Uterus (tissue), 4 donors: ENCODE measurements at places on chromosomes 11 and 22. TPM values are rescaled to one million over a fixed set of nuclear protein-coding genes. Genes with fewer than 3 reads are reported as not detected.

DNA sequence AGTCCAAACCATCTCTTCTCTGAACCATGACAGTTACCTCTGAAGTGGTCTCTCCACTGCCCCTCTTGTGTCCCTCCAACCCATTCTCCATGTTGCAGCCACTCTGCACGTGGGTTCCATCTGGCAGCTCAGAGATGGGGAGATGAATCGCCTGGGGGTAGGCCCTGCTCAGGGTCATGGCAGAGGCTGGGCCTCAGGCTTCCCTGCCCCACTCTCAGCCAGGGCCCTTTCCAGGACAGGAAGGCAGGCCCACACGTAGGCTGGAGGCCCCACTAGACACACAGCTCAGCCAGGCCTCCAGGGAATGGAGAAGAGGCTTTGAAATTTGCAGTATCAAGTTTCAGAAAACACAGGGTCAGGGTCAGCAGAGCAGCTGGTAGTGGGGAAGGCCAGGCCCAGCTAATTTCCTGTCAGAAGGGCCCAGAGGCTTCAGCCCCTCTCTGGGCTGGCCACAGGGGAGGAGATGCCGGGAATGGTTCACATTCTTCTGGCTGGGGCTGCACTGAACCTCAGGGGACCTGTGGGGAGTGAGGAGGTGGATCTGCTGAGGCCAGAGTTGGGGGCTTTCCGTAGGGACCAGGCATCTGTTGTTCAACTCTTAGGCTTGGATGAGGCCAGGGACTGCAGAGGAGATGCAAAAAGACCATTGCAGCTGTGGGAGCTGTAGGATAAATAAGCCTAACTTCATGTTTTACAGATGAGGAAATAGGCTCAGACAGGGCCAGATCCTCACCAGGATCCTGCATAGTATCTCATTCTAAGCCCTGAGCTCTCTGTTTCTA lies 101.6 kb downstream of the SWAP70 start:
- H3K4me3 ChIP-seq, result no peak overlapping the region
- H3K4me1 ChIP-seq, result no peaks in the 10 kb centered on the region
- no peaks in the 10 kb centered on the region for H3K27me3 ChIP-seq
- no peaks in the 10 kb centered on the region for H3K36me3 ChIP-seq
- peak overlapping the region; percentile 67 for H3K27ac ChIP-seq

OR5T1 gene
- not detected for total RNA-seq

DNA sequence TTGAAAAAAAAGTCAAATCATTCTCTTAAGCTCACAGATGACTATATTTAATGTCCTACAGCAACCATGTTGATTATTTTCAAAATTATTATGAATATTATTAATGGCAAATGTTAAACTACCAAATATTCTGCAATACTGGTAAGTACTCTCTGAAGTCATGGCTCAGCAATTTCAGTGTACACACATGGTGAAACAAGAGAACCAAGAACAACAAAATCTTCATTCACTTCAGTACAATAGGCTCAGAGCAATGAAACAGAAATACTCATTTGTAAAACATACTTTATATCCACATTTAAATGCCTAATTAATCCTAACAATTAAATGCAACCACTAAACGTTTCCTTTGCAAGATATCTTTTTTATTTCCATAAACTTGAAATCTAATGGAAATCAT lies 347.2 kb downstream of the TTC28 start:
- no peaks in the 10 kb centered on the region for H3K36me3 ChIP-seq
- no peak for DNase-seq
- H3K4me3 ChIP-seq, result no peak overlapping the region
- no peak overlapping the region for H3K27ac ChIP-seq
- no peaks in the 10 kb centered on the region for H3K4me1 ChIP-seq

GRCh38 chr22:42227435-42227834 lies 43.0 kb downstream of the TCF20 start:
- no peaks in the 10 kb centered on the region for H3K27me3 ChIP-seq
- no peak for DNase-seq
- H3K4me3 ChIP-seq, result no peak overlapping the region
- H3K36me3 ChIP-seq, result no peaks in the 10 kb centered on the region
- no peak overlapping the region for H3K27ac ChIP-seq

GRM5 gene
- not detected for total RNA-seq

GRCh38 chr11:112453601-112454577 lies 193.2 kb upstream of the PLET1 start:
- no peaks in the 10 kb centered on the region for H3K36me3 ChIP-seq
- DNase-seq, result no peak
- H3K27me3 ChIP-seq, result no peaks in the 10 kb centered on the region
- no peak overlapping the region for H3K27ac ChIP-seq

- H3K4me3 ChIP-seq, result no peak overlapping the region
- H3K27me3 ChIP-seq, result no peaks in the 10 kb centered on the region
- H3K36me3 ChIP-seq, result no peaks in the 10 kb centered on the region
- no peaks in the 10 kb centered on the region for H3K4me1 ChIP-seq
Observed at GRCh38 chr11:57935402-57936049, 88.2 kb upstream of the OR9Q1 start.

DNA sequence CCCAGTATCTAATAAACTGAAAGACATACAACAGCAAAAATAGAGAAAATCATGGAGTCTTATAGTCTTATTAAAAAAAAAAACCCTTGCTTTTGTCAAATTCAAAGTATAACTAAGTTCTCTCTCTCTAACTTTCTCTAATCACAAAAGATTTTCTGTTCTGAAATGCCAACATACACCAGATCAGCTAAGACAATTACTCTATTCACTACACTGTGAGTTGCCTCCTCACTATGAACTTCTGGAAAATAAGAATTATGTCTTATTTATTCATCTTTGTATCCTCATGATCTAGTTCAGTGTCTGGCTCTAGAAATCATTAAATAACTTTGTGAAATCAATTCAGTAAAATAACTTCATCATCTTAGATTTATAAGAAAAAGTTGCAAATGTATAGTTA lies 12.7 kb downstream of the FAM76B start:
- DNase-seq, result no peak
- H3K36me3 ChIP-seq, result no peaks in the 10 kb centered on the region
- no peak overlapping the region for H3K27ac ChIP-seq
- H3K4me3 ChIP-seq, result no peak overlapping the region
- no peaks in the 10 kb centered on the region for H3K27me3 ChIP-seq

GRCh38 chr11:34395916-34396550 lies 38.2 kb upstream of the ABTB2 start:
- no peak overlapping the region for H3K4me3 ChIP-seq
- H3K27me3 ChIP-seq, result no peaks in the 10 kb centered on the region
- no peaks in the 10 kb centered on the region for H3K36me3 ChIP-seq
- H3K4me1 ChIP-seq, result no peaks in the 10 kb centered on the region
- no peak for DNase-seq

DNA sequence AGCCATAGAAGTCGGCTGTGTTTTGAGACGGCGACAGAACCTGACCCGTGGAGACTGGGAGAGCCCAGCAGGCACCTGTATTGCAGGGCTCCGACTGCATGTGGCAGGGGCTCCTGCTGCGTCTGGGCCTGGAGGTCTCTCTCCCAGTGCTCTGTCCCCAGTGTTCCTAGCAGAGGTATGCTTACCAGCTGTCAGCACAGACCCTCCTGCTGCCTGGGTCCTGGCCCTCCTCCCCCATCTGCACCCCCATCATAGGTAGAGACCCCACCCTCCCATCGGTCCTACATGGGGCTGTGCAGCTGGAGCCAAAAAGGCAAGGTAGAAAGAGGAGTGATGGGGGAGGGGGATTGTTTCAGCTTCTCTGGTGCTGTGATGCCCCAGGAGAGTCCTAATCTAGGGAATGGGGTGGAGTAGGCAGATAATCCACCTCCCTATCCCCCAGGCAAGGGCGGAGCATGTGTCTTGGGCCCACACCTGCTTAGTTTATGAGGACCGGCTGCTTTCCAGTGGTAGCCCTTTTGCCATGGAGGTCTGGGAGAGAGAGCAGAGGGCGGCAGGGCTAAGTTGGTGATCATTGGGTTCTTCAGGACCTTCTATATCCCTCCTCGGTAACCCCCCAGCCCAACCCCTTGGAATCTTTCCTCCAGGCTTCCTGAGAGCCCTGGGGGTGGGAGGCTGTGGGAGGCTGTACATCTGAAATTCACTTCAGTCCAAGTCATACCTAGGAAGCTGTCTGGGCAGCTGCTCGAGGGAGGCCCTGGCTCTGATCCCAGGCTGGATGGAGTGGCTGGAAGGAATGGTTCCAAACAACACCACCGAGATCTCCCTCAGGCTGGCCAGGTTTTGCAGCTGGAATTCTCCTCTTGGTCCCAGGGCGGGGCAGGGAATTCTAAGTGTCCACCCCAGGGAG lies 5.3 kb downstream of the SLC7A4 start:
- no peaks in the 10 kb centered on the region for H3K36me3 ChIP-seq
- H3K4me1 ChIP-seq, result peaks cover 1% of the 10 kb centered on the region
- no peak overlapping the region for H3K27ac ChIP-seq
- peak; percentile 37 for DNase-seq
- H3K27me3 ChIP-seq, result no peaks in the 10 kb centered on the region
- H3K4me3 ChIP-seq, result no peak overlapping the region

GRCh38 chr11:103928802-103929161 lies 107.7 kb upstream of the DDI1 start:
- DNase-seq, result no peak
- no peaks in the 10 kb centered on the region for H3K27me3 ChIP-seq
- no peaks in the 10 kb centered on the region for H3K4me1 ChIP-seq
- no peak overlapping the region for H3K4me3 ChIP-seq

GRCh38 chr11:680970-681369 lies 14.1 kb downstream of the DEAF1 start:
- DNase-seq, result no peak
- H3K36me3 ChIP-seq, result no peaks in the 10 kb centered on the region
- H3K27ac ChIP-seq, result no peak overlapping the region
- H3K4me3 ChIP-seq, result no peak overlapping the region

- no peaks in the 10 kb centered on the region for H3K27me3 ChIP-seq
- H3K36me3 ChIP-seq, result no peaks in the 10 kb centered on the region
- H3K4me3 ChIP-seq, result no peak overlapping the region
- no peak for DNase-seq
- no peak overlapping the region for H3K27ac ChIP-seq
- no peaks in the 10 kb centered on the region for H3K4me1 ChIP-seq
Observed at GRCh38 chr22:33261699-33262098, 203.5 kb upstream of the SYN3 start.

GRCh38 chr11:8218840-8219239 lies 44.8 kb downstream of the LMO1 start:
- no peak overlapping the region for H3K4me3 ChIP-seq
- H3K36me3 ChIP-seq, result no peaks in the 10 kb centered on the region
- H3K4me1 ChIP-seq, result no peaks in the 10 kb centered on the region
- no peak for DNase-seq
- H3K27ac ChIP-seq, result no peak overlapping the region

DNA sequence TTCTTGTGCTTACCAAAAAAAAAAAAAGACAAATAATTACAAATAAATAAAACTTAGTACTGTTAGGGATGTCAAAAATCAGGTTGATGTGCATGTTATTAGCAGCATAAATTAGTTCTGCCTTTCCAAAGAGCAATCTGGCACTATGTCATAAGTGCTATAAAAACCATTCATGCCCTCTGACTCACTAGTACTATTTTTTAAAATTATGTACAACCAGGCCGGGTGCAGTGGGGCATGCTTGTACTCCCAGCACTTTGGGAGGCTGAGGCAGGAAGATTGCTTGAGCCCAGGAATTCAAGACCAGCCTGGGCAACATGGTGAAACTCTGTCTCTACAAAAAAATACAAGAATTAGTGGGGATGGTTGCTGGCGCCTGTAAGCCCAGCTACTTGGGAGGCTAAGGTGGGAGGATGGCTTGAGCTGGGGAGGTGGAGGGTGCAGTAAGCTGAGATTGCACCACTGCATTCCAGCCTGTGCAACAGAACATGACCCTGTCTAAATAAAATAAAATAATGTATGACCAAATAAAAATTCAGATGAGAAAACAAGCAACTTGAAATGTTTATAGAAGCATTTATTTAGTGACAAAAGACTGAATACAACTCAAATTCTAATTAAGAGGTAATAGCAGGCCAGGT lies 25.3 kb downstream of the UEVLD start:
- peak overlapping the region; percentile 45 for H3K27ac ChIP-seq
- no peaks in the 10 kb centered on the region for H3K4me1 ChIP-seq
- no peaks in the 10 kb centered on the region for H3K27me3 ChIP-seq
- H3K4me3 ChIP-seq, result no peak overlapping the region

NPTXR gene
- 17.4 TPM for total RNA-seq

KRTAP5-9 gene
- total RNA-seq, result not detected

DNA sequence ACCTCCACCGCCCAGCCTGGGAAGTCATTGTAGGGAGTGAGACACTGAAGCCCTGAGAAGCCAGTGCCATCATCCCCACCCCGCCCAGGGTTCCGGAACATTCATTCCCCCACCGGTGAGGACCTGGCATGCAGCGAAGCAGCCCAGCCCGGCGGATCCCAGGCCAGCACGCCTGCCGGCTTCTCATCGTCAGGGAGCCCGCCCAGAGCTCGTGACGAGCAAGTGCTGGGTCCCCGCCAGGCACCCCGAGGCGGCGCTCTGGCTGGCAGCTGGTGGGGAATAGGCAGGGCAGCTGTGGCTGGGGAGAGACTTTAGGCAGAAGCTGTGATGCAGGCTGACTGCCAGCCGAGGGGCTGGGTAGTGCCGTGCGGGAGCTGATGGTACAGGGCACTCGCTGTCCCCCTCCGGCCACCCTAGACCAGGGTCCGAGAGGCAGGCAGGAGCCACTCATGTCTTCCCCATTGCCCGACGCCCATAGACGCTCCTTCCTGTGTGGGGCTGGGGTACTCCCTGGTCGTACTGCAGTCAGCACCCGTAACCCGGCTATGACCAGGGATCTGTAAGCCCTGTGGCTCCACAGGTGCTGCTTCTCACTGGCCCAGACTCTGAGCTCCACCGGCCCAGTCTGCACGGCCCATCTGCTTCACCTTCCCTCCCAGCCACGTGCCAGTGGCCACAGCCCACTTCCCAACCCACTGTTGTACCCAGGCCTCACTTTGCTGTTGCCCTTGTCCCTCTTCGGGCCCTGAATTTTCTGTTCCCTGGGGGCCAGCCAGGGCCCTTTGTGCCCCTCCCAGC lies 24.5 kb upstream of the CABP7 start:
- H3K4me3 ChIP-seq, result no peak overlapping the region
- no peak for DNase-seq
- H3K4me1 ChIP-seq, result no peaks in the 10 kb centered on the region
- no peaks in the 10 kb centered on the region for H3K27me3 ChIP-seq
- no peak overlapping the region for H3K27ac ChIP-seq
- no peaks in the 10 kb centered on the region for H3K36me3 ChIP-seq

C22orf42 gene
- total RNA-seq, result not detected

GRCh38 chr22:46696614-46697013 lies 41.4 kb downstream of the CERK start:
- no peak overlapping the region for H3K27ac ChIP-seq
- no peak for DNase-seq
- H3K4me3 ChIP-seq, result no peak overlapping the region

- no peaks in the 10 kb centered on the region for H3K27me3 ChIP-seq
- peaks cover 43% of the 10 kb centered on the region for H3K4me1 ChIP-seq
- peak; percentile 64 for DNase-seq
- peak overlapping the region; percentile 31 for H3K4me3 ChIP-seq
- no peaks in the 10 kb centered on the region for H3K36me3 ChIP-seq
Observed at GRCh38 chr11:3159296-3160190, 5.6 kb downstream of the OSBPL5 start.
